Sciatic nerve (tissue), 2 donors: ENCODE measurements at places on chromosomes 16 and 17. TPM values are rescaled to one million over a fixed set of nuclear protein-coding genes. Genes with fewer than 3 reads are reported as not detected.
A peak's percentile ranks its signal among the peaks of the same experiment; 100 is the strongest.

Gene AURKB
- total RNA-seq, result 48.5 TPM

Gene ATXN2L
- 116 TPM for total RNA-seq

Gene RPRML
- total RNA-seq, result not detected

Gene CNGB1
- not detected for total RNA-seq

Gene ASPHD1
- 5.0 TPM for total RNA-seq

Gene CES3
- total RNA-seq, result 0.71 TPM

Gene KRTAP9-8
- total RNA-seq, result not detected

Gene HSD11B2
- 0.53 TPM for total RNA-seq

Gene C16orf54
- 2.2 TPM for total RNA-seq

Gene SNX20
- 2.6 TPM for total RNA-seq

Gene PITPNM3
- 4.3 TPM for total RNA-seq

Gene TBC1D3B
- 8.9 TPM for total RNA-seq

Gene C17orf78
- total RNA-seq, result not detected

DNA sequence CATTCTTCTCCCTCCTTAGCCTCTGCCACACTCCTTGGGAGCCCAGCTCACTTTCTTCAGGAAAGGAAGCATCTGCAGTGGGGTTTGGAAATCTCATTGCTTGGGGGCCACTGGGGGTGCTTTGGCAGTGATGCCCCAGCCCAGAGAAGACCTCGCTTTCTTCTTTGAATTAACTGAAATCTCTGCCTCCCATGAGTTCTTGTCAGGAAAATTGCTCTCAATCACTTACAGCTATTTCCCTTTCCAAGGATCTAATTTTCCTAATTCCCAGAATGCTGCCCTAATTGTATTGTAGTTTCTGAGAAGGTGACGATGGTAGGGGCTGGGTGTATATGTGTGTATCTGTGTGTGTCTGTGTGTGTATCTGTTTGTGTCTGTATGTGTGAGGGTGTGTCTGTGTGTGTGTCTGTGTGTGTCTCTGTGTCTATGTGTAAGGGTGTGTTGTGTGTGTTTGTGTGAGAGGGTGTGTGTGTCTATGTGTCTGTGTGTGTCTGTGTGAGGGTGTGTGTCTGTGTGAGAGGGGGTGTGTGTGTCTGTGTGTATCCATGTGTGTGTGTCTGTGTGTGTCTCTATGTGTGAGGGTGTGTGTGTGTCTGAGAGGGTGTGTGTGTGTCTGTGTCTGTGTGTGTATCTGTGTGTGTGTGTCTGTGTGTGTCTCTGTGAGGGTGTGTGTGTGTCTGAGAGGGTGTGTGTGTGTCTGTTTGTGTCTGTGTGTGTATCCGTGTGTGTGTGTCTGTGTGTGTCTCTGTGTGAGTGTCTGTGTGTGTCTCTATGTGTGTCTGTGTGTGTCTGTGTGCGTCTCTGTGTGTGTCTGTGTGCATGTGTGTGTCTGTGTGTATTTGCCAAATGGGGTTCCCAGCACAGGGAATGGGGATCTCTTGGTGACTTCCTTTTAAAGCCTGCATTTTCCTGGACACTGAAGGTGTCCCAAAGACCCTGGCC lies 83.5 kb upstream of the DNAJA2 start:
- DNase-seq, result peak; percentile 0

- no peak for DNase-seq
Observed at GRCh38 chr16:8740775-8741355, 56.6 kb downstream of the TMEM186 start.

DNA sequence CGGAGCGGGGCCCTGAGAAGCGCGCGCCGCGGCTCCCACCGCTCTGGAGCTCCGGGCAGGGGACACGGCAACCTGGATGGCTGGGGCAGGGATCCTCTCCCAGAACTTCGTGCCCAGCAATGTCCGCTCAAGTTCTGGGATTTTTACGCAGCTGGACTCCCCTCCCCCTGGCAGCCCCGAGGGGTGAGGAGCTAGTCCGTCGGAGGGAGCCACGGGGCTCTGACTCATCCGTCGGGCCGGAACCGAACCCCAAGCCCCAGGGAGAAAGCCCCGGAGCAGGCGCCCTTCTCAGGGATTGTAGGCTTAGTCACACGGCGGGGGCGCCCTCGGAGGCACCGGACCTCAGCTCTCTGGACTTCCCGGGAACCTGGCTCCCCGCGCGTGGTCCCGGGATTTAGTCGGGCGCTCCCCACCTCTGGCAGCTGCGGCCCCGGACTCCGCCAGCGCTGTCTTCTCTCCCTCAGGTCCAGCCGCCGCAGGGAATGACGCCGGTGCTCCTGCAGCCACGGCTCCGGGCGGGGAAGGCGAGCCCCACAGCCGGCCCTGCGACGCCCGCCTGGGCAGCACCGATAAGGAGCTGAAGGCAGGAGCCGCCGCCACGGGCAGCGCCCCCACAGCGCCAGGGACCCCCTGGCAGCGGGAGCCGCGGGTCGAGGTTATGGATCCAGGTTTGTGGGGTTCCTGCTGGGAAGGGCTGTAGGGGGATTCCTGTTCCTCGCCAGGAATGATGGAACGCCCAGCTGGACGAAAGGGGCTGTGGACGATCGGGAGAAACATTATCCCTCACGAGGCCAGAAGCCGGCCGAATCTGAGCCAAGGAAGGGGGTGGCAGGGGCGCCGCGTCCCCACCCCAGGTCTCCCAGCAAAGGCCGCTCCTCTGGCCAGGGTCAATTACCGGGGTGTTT lies 830 bp downstream of the SPHK1 start:
- DNase-seq, result peak; percentile 76

- no peak for DNase-seq
Observed at GRCh38 chr16:64730261-64730660, 391.6 kb downstream of the CDH11 start.

DNA sequence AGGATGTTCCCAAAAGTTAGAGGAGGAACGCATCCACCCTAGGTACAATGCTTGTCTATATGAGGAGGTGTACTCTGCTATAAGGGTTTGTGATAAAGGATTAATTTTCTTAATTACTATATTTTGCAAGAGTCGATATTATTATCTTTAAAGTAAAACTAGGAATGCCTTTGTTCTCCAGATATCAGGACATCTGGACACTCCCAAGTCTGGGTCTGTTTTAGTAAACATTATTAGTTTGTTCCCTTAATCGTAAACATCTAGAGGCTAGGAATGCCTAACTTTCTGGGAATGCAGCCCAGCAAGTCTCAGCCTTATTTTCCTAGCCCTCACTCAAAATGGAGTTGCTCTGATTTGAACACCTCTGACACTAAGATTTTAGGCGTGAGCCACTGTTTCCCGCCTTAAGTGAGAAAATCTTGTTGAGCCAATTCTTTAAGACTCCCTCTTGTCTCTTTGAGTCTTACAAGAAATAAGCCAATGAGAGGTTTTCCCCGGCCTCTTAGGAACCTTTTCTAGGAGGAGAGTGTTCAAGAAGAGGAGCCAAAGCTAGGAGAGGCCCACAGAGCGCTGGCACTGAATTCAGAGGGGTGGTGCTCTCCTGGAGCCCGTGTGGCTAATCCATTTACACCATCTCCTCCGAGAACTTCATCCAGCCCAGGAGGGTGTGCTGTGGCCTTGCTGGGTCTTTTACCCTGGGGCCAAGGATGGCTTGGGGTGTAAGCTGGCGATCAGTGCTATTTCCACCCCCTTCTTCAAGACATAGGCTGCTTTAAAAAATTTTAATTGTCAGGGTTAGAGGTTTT lies 40.9 kb downstream of the SMARCE1 start:
- no peak for DNase-seq

- no peak for DNase-seq
Observed at GRCh38 chr16:22688463-22688862, 125.5 kb upstream of the HS3ST2 start.

GRCh38 chr17:20244671-20245070 lies 222.7 kb downstream of the LGALS9B start:
- no peak for DNase-seq

- no peak for DNase-seq
Observed at GRCh38 chr16:84032458-84033178, 10.0 kb downstream of the SLC38A8 start.

DNA sequence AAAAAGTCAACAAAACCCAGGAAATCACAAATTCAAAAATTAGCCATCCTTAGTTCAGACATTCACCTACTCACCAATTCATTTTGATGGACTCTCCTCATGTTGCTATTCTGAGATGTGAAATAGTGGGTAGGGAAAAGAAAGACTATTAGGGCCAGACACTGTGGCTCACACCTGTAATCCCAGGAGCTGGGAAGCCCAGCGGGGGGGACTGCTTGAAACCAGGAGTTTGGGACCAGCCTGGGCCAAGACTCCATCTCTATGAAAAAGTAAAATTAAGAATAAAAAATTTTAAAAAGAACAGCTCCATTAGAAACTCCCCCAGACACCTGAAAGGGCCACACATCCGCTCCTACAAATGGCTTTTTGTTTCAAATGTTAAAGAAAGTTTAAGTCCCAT lies 21.4 kb downstream of the UBE2O start:
- no peak for DNase-seq

GRCh38 chr17:61418449-61418848 lies 18.8 kb downstream of the TBX2 start:
- no peak for DNase-seq

- peak; percentile 85 for DNase-seq
Observed at GRCh38 chr16:14070877-14071575, at the start of gene MRTFB. Gene MRTFB, plus strand, starts transcription at chr16:14071319. Its CDS starts 69,288 bp downstream, at chr16:14140607.

DNA sequence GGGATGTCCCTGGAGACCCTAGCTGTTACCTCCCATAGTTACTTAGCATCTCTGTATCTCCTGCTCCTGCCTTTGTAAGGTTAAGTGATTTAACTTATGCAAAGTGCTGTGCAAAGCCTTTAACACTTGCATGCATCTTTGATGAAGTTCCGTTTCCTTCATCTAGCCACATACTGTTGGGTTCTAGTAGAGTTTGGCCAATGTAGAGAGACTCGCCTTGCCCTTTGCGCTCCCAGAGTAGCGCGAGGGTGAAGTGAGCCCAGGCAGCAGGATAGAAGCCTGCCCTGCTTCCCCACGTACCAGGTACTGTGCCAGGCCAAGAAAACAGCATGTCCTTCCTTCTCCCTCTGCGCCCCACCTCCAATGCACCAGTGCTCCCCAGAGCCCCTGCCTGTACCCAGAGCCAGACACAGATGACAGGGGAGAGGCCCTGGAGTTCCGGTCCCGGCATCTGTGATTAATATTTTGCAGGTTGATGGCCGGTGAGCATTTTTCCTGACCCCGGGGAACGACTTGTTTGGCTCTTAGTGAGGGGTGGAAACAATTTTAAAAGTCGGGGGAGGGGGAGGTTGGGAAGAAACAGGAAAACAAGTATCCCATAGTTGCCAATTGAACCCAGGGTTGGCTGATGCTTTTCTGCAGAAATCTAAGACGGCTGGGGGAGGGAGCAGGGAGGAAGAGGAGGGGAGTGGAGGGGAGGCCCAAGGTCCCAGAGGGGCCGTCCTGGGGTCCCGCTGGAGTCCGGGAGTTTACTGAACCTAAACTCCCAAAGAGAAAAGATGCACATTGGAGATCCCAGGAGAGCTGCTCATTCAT lies 13.1 kb upstream of the CDC42EP4 start:
- DNase-seq, result no peak

GRCh38 chr16:85398050-85398451 lies 215.1 kb upstream of the GSE1 start:
- peak; percentile 48 for DNase-seq

DNA sequence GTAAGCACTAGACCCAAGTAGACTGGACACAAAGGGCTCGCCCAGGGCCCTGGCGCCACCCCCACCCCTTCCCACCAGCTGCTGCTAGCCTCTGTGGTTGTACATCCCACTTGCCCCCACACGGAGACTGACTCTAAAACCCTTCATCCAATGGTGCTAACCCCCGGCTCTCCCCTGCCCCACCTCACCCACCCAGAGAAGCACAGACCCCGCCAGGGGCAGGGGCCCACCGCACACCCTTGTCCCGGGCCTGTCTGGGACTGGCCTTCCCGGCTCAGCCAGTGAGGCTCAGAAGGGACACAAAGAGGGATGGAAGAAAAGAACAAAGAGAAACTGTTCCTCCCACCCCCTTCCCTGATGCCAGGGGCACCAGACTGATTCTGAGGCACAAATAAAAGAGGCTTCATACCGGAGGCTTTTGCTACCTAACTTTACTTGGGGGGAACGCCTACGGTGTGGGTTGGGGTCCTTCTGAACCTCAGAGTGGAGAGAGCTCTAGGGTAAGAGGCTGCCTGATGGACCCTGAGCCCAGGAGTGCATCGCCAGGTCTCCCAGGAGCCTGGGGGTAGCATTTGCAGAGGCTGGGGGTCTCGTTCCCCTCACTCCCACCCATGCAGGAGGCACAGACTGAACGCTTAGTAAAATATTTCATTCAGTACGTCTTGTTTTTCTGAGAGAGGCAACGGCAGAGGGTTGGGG lies 8.2 kb downstream of the CORO6 start:
- peak; percentile 60 for DNase-seq

- no peak for DNase-seq
Observed at GRCh38 chr17:4777969-4778760, 6.5 kb downstream of the TM4SF5 start.

- DNase-seq, result peak; percentile 95
Observed at GRCh38 chr17:42980274-42980765, at the start of gene RUNDC1. Gene RUNDC1, plus strand, starts transcription at chr17:42980565. Its CDS starts 12 bp downstream, at chr17:42980577.

DNA sequence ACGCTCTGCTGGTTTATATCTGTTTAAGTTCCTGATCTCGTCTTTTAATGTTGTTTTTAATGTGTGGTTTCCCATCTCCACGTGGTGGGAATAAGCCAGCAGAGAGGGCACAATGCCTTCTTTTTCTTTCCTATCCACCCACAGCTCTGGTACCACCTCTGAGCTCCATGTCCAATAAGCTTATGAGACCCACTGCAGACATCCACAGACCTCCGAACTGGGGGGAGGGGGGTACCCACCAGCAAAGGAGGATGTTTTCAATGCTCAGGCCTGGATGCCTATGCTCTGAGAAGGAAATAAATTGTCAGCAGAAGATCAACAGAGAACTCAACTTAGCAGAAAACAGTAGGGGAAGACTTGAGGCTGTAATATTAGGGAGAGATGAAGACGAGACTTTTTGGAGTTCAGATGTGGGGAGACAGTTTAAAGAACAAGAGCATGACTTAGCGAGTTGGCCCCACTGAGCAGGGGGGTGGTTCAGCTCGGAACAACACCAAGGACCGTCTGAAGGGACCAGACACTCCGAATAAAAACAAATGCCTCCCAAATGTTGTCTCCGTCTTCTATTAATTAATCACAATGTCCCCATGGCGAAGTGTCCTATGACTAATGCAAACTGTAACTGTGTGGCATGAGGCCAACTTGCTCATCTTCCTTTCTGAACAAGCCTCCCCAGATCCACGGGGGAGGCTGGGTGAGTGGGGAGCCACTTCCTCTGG lies 62.7 kb downstream of the GAS7 start:
- DNase-seq, result peak; percentile 75

- no peak for DNase-seq
Observed at GRCh38 chr16:56451753-56452689, 667 bp downstream of the OGFOD1 start.

- no peak for DNase-seq
Observed at GRCh38 chr17:13297183-13297582, 279.4 kb upstream of the ELAC2 start.

- DNase-seq, result no peak
Observed at GRCh38 chr16:17229766-17230165, 241.0 kb downstream of the XYLT1 start.

DNA sequence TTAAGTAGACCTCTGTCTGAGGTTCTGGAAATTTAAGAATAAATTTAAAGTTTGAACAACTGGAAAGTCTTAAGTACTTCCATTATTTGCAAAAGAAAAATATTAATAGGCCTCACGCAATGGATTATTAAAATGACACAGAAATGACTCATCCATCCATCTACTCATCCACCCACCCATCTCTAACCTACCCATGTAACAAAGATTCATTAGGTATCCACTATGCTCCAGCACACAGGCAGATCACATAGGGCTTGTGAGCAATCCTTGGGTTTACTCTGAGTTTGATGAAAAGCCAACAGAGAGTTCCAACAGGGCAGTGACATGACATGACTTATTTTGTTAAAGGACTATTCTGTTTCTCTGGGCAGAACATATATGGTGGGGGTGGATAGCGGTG lies 93.3 kb downstream of the HELZ start:
- no peak for DNase-seq
